ENCODE measurements at places on chromosomes 5 and 9.

DNA sequence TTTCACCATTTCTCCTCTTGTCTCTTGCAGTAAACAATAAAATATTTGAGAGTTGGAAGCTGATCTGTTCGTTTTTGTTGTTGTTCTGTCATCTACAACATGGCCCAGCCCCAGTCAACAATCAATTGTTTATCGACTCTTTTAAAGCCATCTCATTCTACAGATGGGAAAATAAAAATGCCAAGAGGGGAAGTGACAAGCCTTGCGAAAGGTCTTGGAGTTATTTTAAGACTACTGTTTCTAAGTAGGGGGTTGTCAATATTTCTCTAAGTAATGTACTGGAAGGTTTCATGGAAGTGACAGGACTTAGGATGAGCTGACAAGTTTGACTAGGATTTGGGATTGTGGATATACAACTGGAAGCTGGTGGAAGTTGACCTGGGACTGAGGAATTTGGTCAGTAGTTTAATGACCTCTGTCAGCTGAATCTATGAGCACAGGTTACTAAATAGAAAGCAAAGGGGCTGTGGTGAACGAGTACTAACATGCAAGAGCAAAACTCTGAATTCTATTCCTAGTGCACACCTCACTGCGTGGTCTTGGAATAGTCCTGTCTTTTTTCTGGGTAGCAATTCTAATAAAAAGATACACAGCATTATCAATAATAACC, 57.5 kb upstream of the ADRB2 start:
- no peak for DNase-seq

DNA sequence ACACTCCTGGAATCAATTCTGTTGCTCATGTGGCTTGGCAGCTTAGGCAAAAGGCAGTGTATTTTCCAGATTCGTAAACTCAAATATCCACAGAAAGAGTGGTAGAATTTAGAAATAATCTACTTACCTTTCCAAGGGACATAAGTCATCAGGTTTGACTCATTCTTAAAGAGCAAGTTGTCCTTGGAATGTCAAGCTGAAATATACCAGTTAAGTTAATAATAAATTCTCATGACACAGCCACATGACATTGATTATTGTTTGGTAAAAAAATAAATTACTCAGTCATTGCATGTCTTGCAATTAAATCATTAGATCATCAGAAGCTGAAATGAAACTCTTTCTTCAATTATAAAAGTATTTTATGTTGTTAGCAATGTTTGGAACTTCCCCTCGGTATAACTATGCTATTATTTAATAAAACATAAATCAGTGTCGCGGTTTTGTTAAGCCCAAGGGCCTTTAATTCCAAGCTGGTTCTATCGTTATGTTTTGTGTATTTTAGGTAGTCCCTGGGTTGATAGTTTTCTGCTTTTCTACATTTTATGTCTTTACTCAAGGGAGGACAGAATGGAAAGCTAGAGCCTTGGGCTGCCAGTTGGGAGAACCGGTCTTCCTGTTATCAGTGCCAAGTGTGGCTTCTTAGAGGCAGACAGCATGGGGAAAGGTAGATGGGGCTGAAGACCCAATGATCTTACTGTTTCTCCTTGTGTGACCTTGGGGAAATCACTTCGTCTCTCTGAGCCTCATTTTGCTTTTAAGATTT, 79.3 kb upstream of the PRLR start:
- no peak for DNase-seq

DNA sequence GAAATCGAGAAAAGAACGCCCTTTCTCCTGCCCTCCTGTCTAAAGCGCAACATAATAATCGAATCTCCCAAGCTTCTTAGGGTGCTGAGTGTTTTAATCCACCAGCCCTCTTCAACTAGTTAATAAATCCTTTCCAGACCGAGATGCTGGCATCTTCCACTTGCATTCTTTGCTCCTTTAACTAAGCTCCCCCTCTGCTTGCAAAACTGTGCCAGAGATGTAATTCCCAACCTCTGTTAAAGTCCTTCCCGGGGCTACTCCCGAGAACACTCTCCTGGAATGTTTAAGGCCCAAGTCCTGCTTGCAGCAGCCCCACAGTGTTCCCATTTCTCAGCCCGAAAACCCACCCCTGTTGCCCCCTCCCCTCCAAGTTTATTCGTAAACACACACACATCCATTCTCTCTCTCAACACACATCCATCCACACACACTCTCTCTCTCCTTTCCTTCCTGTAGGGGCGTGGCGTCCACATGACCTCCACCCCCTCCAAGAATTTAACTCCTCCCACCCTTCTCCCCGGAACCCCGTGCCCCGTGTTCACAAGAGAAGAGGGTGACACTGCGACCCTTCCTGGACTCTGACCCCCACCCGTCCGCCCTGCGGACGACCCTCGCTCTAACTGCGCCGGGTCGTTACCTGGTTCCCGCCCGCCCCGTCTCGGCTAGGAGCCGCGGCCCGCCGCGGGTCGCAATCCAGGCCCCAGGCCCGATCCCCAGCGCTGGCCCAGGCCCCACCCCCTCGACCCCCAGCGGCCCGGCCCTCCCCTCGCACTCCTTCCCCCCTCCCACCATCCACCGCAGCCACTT, 7.0 kb upstream of the MGAT1 start:
- no peak for DNase-seq

DNA sequence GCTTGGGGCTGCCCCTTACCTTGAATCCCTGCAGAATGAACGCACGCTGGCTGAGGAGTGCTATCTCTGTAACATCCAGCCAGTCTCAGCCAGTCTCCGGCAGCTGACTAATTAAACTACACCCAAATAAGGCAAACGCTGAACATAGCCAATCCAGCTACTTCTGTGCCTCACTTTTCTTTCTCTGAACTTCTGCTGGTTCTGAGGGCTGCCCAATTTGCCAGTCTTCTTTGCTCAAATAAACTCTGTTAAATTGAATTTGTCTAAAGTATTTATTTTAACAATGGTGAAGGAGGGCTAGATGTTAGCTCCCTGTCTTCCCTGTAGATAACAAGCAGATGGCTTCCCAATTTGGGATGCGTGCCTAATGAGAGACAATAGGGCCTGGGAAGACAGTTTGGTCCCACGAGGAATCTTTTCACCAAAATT, 154.0 kb upstream of the NFIL3 start:
- DNase-seq, result no peak

DNA sequence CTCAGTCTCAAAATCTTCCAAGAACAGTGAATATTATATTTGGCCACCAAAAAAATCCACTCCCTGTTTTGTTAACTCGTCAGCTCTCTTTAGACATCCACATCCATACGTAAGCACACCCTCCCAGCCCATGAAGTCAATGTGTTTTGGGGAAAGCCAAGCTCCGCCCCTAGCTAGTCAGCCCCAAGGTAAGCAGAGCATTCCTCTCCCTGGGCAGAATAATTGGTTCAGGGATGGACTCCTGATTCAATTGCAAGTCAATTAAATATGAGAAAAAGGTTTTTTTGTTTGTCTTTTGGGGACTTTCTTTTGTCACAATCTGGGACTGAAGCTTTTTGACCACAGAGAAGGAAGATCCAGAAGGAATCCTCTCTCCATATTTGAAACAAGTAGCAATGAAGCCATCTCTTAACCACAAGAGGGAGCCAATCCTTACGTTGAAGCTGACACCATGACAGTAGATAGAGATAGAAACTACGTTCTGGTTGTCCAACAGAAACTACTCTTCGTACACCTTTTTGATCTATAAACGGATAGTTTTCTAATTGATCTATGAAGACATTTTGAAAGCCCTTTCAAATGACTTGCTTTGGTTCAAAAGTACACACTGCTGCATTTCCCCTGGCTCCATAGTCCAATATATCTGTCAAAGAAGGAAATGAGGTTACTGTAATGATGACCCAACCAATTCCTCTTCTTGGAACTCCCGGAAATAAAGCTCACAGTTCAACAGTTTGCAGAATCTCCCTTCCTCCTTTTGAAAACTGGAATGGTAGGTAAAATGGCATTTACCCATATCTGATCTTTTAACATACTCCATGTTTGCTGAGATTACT, 166.4 kb downstream of the TLE1 start:
- peak; percentile 21 for DNase-seq

DNA sequence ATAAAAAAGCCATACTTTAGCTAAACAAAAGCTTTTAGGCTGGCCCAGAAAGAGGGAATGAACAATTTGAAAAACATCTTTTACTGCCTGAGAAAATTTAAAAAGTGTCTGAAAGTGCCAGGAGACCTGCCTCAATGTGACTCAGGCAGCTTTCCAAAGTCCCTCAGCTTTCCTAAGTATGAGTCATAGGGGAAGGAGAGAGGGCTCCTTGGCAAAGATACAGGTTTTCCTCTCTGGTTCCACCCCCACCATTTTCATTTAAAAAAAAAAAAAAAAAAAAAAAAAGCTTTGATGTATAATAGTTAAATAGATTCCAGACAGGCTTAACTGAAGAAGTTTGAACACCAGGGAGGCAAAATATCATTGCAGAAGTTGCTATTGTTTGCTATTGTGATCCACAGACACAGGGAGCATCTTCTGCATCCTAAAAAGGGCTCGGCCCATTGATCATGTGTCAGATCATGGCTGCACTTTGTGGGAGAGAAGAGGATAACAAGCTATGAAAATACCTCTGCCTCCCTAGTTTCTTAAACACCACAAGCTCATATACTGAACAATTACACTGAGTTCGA, 71.5 kb downstream of the MRPS27 start:
- DNase-seq, result peak; percentile 82

GRCh38 chr9:24602693-24603352, 57.1 kb upstream of the IZUMO3 start:
- no peak for DNase-seq

GRCh38 chr5:131977212-131977604, 31.7 kb upstream of the MEIKIN start:
- DNase-seq, result no peak

DNA sequence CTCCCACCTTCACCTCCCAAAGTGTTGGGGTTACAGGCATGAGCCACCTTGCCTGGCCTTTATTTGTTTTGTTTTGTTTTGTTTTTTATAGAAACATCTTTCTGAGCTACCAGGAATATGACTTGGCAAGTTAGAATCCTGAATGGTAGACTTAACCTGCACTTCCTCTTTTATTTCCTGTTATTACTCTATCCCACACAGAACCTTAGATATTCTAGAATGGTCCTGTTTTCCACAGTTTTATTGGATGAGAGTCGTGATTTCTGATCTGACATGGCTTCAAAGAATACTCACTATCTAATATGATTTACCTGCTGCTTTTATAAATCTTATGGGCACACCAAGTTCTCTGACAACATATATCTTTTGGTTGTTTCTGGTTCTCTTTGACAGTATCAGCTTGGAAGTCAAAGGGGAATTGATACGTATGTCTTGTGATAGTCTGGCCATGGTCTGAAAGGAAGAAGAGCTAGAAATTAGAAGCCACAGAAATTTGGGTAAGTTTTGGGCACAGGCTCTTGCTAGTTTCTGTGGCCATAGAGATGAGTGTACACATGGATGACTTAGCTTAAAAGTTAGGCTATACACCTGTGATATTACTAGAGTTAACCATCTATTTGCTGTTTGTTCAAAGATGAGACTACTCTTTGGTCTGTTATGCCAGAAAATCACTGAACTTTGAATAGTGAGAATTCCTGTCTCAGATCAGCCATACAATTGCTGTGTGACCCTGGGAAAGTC, 4.7 kb upstream of the PANK3 start:
- DNase-seq, result no peak

- DNase-seq, result no peak
Observed at GRCh38 chr5:137923856-137924255, 34.6 kb downstream of the PKD2L2 start.

GRCh38 chr5:134026521-134027287, 21.9 kb upstream of the VDAC1 start:
- no peak for DNase-seq

DNA sequence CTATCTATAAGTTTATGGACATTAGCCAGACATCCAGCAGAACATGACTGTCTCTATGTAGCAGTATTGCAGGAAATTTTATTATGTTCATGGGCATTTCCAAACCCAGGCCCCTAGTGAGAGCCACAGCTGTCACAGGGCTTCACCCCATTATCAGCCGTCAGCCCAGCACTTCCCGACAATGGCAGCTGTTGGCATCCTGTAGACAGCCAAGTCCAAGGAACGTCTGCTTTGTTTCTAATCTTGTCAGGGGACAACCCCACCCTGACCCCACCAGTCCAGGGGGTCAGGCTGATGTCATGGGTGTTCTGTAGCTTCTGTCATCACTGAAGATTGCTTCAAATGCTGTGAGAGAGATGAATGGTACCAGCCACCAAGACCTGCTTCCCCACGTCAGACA, 565.3 kb upstream of the BRINP1 start:
- no peak for DNase-seq

- DNase-seq, result no peak
Observed at GRCh38 chr9:6921315-6921714, 163.5 kb downstream of the KDM4C start.

- DNase-seq, result no peak
Observed at GRCh38 chr5:20102293-20102692, 114.3 kb upstream of the CDH18 start.

- DNase-seq, result no peak
Observed at GRCh38 chr5:165627548-165628170, 2122.2 kb downstream of the MAT2B start.

GRCh38 chr9:112069318-112070169, 105.6 kb downstream of the SUSD1 start:
- no peak for DNase-seq

DNA sequence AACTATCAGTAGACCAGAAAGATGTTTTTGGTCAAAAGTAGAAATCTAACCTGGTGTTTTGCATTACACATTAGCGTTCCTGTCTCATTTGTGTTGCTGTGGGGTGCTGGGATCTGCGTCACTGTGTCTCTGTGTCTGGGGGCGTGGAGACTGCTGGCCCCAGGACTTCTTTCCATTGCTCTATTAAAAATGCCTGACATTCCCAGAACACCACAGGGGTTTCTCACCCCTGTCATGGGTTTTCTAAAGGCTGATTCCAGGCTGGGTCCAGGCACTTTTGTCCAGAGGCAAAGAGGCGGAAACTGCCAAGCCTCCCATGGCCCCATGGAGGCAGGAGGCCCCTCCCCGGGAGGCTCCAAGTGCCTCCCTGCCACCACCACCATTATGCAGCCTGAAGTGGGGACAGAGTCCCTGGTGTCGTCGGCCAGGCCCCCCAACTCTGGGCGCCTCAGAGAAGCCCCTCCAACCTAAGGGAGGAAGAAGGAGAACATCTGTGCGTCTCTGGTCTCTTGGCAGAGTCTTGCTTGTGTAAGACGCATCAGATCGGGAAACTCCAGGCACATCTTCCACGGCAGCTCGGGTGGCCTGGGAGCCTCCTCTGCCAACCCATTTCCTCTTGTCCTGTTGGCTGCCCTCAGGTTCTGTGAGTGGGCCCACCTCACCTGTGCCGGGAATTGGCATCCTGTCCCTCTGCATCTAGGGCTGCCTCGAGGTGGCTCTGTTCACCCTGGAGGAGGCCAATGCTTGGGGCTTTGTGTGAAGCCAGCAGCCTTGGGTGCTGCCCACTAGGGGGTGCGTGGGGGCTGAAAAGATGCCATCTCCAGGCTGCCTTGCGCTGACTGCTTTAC, 13.8 kb upstream of the PLEKHG4B start:
- DNase-seq, result no peak

- peak; percentile 95 for DNase-seq
Observed at GRCh38 chr5:123916345-123917121, 404.6 kb downstream of the CSNK1G3 start.

- no peak for DNase-seq
Observed at GRCh38 chr9:16680975-16681651, 189.4 kb downstream of the BNC2 start.

GRCh38 chr5:147966326-147966725, 60.0 kb upstream of the C5orf46 start:
- DNase-seq, result no peak

- no peak for DNase-seq
Observed at GRCh38 chr9:131046581-131047202, 37.7 kb downstream of the LAMC3 start.

- no peak for DNase-seq
Observed at GRCh38 chr5:133807348-133807747, 161.1 kb downstream of the C5orf15 start.

GRCh38 chr5:87394411-87395165, 18.1 kb downstream of the CCNH start:
- no peak for DNase-seq

Data from GM04503 (cell line).